ENCODE measurements at places on chromosomes 2 and 18.

DNA sequence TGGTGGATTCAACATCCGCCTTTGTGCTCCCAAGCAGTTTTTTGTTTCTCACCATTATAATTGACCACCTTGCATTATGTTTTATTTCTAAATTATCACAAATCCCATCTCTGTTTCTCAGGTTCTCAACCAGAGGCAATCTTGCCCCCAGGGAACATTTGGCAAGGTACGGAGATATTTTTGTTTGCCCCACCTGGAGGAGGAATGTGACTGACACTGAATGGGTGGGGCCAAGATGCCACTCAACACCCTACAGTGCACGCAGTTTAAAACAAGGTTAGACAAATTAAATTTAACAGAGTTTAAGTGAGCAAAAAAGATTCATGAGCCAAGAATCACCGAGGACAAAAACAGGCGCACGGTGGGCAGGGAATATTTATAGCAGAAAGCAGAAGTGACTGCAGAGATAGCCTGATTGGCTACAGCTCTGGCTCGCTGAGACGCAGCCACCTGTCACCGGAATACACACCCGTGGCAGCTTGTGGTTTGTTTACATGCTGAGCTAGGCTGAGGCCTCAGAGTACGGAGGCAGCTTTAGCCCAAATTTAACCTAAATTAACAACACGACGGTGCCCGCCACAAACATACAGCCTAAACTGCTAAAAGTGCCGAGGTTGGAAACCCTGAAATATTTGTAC lies 150.0 kb upstream of the ALKAL2 start:
- DNase-seq: no peak

DNA sequence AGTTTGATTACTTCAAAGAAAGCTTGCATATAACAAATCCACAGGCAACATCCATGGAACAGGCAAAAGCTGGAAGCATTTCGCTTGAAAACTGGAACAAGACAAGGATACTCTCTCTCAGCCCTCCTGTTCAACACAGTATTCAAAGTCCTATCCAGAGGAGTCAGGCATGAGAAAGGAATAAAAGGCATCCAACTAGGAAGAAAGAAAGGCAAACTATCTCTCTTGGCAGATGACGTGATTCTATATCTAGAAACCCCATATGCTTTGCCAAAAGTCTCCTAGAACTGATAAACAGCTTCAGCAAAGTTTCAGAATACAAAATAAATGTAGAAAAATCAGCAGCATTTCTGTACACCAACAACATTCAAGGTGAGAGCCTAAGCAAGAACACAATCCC lies 34.1 kb upstream of the MC4R start:
- DNase-seq: no peak

GRCh38 chr2:173959909-173960308 lies 5.3 kb downstream of the SP3 start:
- no peak for DNase-seq

DNA sequence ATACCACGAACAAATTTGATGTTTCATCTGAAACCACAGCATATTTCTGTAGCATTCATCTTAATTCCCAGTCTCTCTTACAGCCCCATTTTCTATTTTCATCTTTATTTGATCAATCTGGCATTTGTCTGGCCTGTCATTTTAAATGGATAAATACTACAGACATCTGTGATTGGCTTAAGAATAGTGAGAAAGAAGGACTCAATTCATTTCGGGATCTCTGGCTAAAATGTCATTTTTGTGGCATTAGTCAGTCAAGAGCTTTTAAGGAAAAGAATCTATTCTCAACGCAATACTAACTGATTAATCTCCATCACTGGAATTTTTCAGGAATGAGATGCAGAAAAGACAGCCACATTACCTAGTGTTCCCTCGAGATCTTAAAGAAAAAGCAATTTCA lies 585.9 kb downstream of the IRS1 start:
- DNase-seq: no peak

DNA sequence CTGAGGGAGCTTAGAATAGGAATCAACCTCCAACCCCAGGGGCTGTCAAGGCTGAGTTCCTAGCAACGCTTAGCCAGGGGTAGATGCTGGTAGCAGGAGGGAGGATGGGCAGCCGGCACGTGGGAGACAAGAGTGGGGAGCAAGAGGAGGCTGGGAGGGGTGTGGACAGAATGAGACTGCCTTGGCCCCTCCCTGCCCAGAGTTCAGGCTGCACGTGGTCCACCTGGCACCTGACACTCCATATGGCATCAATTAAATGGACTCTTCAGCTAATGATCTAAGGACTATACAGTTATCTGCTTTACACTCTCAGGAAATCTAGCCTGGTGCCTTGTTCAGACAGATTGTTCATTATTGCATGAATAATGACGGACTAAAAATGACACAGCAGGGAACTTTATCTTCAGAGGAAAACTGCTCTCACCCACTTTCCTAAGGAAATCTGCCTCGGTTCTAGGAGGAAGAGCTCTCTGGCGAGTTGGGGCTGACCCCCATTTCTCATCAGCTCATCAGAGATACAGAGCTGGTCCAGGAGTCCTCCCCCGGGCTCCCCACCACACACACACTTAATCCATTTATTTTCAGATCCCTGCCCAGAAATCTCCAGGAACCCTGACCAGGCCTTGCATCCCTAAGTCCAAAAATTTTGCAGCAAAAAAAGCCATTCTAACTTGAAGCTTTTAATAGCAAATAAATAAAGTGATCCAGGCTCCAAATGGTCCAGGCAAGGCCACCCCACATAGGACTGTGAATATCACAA lies 102.1 kb upstream of the CDC42EP3 start:
- DNase-seq: no peak

DNA sequence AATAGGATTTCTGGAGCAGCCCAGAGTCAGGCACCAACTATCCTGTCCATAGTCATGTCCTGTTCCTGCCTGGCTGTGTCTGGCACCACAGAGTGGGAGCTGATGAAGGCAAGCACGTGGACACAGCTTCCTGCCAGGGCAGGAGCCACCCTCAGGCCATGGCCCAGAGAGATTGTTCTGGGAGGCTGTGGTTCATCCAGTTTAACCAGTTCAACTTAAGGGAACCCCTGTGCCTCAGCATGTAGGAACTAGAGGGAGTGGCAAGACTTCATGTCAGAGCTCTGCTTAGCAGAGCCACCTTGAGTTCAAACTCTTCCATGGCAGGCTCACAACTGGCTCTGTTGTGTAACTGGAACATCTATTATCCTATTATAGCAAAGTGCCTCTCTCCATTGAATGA lies 73.2 kb upstream of the NCKAP5 start:
- no peak for DNase-seq
